ENCODE measurements at places on chromosomes 7 and 10. TPM values are rescaled to one million over a fixed set of nuclear protein-coding genes. Genes with fewer than 3 reads are reported as not detected.
A peak's percentile ranks its signal among the peaks of the same experiment; 100 is the strongest.

DNA sequence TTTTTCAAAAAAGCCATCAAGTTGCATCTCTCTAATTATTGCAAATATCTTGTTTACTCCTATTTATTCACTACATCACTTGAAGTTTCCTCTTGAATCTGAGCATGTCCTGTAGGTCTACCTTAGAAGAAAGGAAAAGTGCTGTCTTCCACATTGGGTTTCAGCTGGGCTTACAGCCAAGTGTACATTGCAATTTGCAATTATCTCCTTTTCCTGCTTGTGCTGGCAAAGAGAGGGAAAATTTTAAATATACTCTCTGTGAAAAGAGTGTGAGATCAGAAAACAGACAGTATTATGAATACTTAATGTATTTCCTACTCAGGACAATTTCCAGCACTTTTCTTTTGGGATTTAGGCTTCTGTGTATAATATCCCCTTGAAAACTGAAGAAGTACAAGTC is 839.7 kb downstream of the CNTNAP2 start:
- 0 out of 2 replicates have a peak, but pooled peaks cover 5% of the 10 kb centered on the region for H3K4me1 ChIP-seq
- no peaks in the 10 kb centered on the region for H3K36me3 ChIP-seq
- H3K4me3 ChIP-seq, result no peak overlapping the region
- no peaks in the 10 kb centered on the region for H3K27me3 ChIP-seq
- H3K27ac ChIP-seq, result peak overlapping the region; percentile 49

The OR2A5 gene
- total RNA-seq, result not detected

The ASB13 gene
- total RNA-seq, result 6.6 TPM

The ATG9B gene
- 1.2 TPM for total RNA-seq

The MACC1 gene
- total RNA-seq, result 12.0 TPM

The OR2A2 gene
- not detected for total RNA-seq

- no peaks in the 10 kb centered on the region for H3K36me3 ChIP-seq
- no peak overlapping the region for H3K27ac ChIP-seq
- H3K4me1 ChIP-seq, result no peaks in the 10 kb centered on the region
- H3K27me3 ChIP-seq, result no peaks in the 10 kb centered on the region
Measured at GRCh38 chr10:86001521-86001920, 365.1 kb downstream of the GRID1 start.

- no peaks in the 10 kb centered on the region for H3K27me3 ChIP-seq
Measured at GRCh38 chr7:90825779-90826178, 229.7 kb downstream of the CDK14 start.

The KCNH2 gene
- total RNA-seq, result 1.6 TPM

The SLC26A5 gene
- 0.86 TPM for total RNA-seq

The ACTL6B gene
- total RNA-seq, result not detected

DNA sequence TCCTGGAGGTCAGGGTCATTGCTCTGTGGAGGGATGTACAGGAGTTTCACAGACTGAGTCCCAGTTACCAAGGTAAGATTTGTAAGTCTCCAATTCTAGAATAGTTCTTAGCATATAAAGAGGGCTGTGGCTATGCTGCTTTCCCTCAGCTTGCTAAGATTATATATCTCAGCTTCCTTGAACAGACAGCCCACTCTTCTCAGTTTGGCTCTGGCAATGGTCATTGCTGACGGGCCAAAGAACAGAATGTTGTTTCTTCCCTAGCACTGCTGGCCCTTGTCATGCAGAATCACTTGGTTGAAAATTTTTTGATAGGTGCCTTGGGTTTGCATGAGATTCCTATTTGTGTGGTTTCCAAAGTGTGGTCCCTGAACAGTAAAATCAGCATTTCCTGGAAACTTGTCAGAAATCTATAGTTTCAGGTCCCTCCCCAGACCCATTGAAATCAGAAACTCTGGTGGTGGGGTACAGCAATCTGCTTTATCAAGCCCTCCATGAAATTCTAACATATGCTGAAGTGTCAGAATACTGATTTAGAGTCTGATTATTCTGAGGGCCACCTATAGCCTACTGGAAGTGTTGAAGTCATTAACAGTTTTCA is 38.2 kb downstream of the NRBF2 start:
- no peaks in the 10 kb centered on the region for H3K27me3 ChIP-seq
- H3K36me3 ChIP-seq, result peaks cover 89% of the 10 kb centered on the region
- no peaks in the 10 kb centered on the region for H3K4me1 ChIP-seq
- no peak overlapping the region for H3K27ac ChIP-seq
- DNase-seq, result no peak

DNA sequence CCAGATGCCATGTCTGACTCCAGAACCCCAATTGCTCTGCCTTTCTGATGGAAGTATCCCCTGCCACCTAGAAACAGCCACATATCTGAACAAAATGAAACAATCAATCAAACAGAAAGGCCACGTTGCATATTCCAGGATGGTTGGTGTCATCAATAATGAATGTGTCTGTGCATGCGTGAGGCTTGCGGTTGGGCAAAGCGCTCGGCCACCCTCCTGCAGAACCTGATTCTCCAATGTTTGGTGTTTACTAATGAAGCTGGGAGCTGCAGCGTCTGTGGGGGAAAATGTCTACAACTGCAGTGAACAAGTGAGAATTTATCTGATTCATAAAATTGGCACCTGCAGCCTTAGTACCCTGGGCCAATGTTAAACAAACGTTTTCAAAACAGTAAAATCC is 121.2 kb upstream of the ADARB2 start:
- H3K4me3 ChIP-seq, result no peak overlapping the region
- no peak overlapping the region for H3K27ac ChIP-seq
- H3K27me3 ChIP-seq, result no peaks in the 10 kb centered on the region
- no peaks in the 10 kb centered on the region for H3K4me1 ChIP-seq
- H3K36me3 ChIP-seq, result no peaks in the 10 kb centered on the region

The GIMAP4 gene
- not detected for total RNA-seq

GRCh38 chr10:17963431-17963830 is 11.7 kb downstream of the SLC39A12 start:
- no peaks in the 10 kb centered on the region for H3K36me3 ChIP-seq
- H3K4me3 ChIP-seq, result no peak overlapping the region
- peaks cover 11% of the 10 kb centered on the region for H3K4me1 ChIP-seq
- peak; percentile 5 for DNase-seq
- H3K27me3 ChIP-seq, result no peaks in the 10 kb centered on the region

DNA sequence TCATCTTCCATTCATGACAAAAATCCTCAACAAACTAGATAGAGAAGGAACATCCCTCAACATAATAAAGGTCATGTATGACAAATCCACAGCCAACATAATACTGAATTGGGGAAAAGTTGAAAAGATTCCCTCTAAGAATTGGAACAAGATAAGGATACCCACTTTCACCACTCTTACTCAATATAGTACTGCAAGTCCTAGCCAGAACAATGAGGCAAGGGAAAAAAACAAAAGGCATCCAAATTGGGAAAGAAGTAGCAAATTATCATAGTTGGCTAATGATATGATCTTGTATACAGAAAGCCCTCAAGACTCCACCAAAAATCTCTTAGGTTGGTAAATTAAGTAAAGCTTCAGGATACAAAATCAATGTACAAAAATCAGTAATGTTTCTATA is 4.7 kb downstream of the POT1 start:
- H3K27me3 ChIP-seq, result no peaks in the 10 kb centered on the region
- H3K27ac ChIP-seq, result no peak overlapping the region
- no peaks in the 10 kb centered on the region for H3K36me3 ChIP-seq
- DNase-seq, result no peak
- no peak overlapping the region for H3K4me3 ChIP-seq

The PHYHIPL gene
- not detected for total RNA-seq

The COL28A1 gene
- total RNA-seq, result 0.26 TPM

The BAMBI gene
- total RNA-seq, result 10.7 TPM

DNA sequence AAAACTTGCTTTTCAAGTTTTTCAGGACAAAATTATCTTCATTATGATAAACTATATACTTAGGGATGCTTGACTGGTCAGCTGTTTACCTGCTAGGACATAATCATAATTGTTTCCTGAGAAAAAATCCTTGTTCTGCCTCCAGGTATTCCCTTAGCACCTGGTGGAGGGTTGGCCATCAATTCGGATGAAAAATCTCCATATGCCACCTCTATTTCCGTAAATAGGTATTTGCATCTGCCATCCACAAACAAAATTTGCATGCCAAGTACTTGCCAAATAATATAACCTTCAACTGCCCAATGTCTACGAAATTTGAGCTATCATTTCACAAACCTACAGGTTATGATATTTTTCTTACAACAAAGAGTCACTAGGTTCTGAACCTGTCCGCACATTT is 126.2 kb downstream of the RNF133 start:
- DNase-seq, result no peak
- H3K4me3 ChIP-seq, result no peak overlapping the region
- H3K27me3 ChIP-seq, result no peaks in the 10 kb centered on the region
- H3K36me3 ChIP-seq, result no peaks in the 10 kb centered on the region
- H3K4me1 ChIP-seq, result no peaks in the 10 kb centered on the region

The CALML3 gene
- not detected for total RNA-seq

GRCh38 chr7:98107313-98107721 is 655 bp downstream of the LMTK2 start:
- no peaks in the 10 kb centered on the region for H3K36me3 ChIP-seq
- DNase-seq, result peak; percentile 9
- peak overlapping the region; percentile 82 for H3K27ac ChIP-seq
- peak overlapping the region; percentile 80 for H3K4me3 ChIP-seq
- H3K27me3 ChIP-seq, result no peaks in the 10 kb centered on the region

- H3K36me3 ChIP-seq, result peaks cover 12% of the 10 kb centered on the region
- no peak overlapping the region for H3K4me3 ChIP-seq
- H3K27me3 ChIP-seq, result no peaks in the 10 kb centered on the region
- peaks cover 18% of the 10 kb centered on the region for H3K4me1 ChIP-seq
- H3K27ac ChIP-seq, result peak overlapping the region; percentile 35
Measured at GRCh38 chr10:95266674-95267095, 24.1 kb downstream of the PDLIM1 start.

- H3K4me3 ChIP-seq, result no peak overlapping the region
- DNase-seq, result no peak
- no peaks in the 10 kb centered on the region for H3K27me3 ChIP-seq
- no peak overlapping the region for H3K27ac ChIP-seq
- H3K36me3 ChIP-seq, result no peaks in the 10 kb centered on the region
- H3K4me1 ChIP-seq, result no peaks in the 10 kb centered on the region
Measured at GRCh38 chr7:125467996-125468854, 538.6 kb upstream of the POT1 start.

The LLCFC1 gene
- not detected for total RNA-seq

DNA sequence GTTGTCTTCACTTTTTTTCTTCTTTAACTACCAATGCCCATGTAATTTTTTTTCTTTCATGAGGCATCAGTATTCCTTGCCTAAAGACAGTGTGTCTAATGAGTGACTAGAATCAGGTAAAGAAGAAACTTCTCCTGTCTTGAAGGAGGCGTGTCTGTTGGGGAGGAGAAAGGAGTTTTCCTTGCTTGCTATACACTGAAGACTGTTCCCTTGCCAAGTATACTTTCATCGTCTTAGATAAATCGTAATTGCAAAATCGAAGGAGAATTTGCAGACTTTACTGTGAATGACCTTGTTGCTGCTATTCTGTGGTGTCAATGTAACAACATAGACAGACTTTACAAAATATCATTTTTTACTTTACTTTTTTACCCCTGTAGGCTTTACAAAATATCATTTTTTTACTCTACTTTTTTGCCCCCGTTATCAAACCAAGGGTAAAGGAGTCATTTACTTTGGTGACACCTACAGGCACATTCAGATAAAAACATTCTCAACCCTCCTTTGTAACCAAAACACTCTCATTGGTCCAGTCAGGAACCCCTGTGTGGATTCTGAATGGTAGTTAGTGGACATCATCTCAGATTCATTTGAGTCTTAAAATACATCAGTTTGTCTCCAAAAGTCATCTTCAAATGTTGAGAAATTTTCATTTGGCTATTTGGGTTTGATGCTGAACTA is 232.4 kb downstream of the AHR start:
- no peaks in the 10 kb centered on the region for H3K27me3 ChIP-seq
- no peak overlapping the region for H3K27ac ChIP-seq
- no peak overlapping the region for H3K4me3 ChIP-seq
- H3K36me3 ChIP-seq, result no peaks in the 10 kb centered on the region

DNA sequence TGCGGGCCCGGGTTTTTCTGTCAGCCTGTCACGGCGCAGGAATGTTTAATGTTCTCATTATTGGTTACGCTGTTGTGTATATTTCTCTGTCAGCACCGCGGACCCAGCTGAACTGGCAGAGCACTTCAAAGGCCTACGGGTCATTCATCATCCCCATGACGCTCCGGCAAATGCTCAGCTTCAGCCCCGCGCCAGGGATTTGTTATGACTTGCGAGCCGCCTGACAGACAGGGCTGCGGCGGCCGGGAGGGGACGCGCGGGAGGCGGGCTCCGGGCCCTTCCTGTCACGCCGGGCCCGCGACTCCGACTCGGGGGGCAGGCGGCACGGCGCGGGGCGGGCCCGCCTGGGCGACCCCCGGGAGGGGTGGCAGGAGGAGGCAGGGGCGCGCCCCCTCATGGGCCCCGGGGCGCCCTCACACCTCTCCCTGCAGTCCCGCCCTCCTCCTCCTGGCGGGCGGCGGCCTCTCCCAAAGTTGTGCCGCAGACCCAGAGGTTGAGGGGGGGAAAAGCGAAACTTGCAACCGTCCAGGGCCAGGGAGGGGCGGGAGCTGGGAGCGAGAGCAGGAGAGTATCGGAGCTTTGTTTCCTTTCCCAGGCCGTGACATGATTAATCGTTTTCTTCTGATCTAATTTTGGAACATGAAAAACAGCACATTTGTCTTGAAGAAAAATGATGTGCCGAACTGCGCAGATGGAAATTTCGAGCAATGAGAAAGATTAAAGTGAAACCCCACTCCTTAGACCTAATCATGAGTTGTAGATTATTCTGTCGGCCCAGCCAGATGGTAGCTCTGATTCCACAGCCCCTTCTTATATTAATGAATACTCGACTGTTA is 59.3 kb upstream of the COMTD1 start:
- H3K27me3 ChIP-seq, result no peaks in the 10 kb centered on the region
- peak overlapping the region; percentile 66 for H3K4me3 ChIP-seq
- DNase-seq, result peak; percentile 99
- peaks cover 19% of the 10 kb centered on the region for H3K4me1 ChIP-seq

The ZNF804B gene
- total RNA-seq, result not detected
